ENCODE measurements at places on chromosomes 16 and 17. TPM values are rescaled to one million over a fixed set of nuclear protein-coding genes. Genes with fewer than 3 reads are reported as not detected.

The SULT1A4 gene
- 7.6 TPM for total RNA-seq

The INTS2 gene
- 20.8 TPM for total RNA-seq

The TOM1L2 gene
- total RNA-seq = 4.6 TPM

The PPP1R1B gene
- total RNA-seq = 15.5 TPM

The SOX8 gene
- 8.9 TPM for total RNA-seq

The RBFOX1 gene
- 2.0 TPM for total RNA-seq

The UBALD2 gene
- total RNA-seq = 25.8 TPM

The ASPHD1 gene
- 17.9 TPM for total RNA-seq

DNA sequence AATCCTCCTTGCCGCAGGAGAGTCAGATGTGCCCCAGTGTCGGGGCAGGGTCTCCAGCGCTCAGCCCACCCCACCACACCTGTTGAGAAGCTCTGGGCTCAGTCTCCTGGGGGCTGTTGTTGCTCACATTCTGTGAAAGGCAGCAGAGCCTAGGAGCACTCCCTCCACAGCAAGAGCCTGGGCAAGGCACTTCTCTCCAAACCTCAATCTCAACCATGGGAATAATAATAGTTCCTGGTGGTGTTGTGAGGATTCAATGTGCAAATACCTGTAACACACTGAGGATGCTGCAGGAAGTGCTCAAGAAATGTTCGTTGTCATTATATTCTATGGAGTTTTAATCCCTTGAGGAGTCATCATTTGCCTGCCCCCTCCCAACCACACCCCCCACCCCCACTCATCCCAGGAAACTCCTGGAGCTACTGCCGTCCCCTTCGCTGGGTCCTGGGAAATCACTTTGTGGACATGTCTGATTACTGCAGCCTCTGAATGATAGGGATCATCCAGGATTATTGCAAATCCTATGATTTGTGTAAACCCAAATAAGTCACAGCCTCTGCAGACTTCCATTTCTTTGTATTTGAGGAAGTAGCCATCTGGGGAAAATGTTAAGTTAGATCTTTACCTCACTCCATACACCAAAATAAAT is 61.5 kb downstream of the CCT6B start:
- DNase-seq = peak; percentile 23

- no peak for DNase-seq
Observed at GRCh38 chr16:9016824-9017223, 53.1 kb upstream of the USP7 start.

DNA sequence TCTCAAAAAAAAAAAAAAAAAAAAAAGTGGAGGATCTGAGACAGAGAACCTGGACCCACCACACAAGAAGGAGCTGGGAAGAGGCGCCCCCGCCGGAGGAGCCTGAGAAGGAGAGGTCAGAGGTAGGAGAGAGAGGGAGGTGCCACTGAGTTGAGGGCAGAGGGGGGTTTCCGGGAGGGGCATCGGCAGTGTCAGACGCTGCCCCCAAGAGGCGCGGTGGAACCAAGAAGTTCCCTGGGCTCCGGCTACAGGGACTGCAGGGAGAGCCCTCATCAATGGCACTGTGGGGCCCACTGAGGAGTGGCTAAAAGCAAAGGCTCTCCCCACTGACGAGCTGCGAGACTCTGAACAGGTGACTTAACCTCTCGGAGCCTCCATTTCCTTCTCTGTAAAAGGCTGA is 4.2 kb downstream of the CCDC42 start:
- DNase-seq = peak; percentile 89

- DNase-seq = no peak
Observed at GRCh38 chr17:19380481-19381301, 2.4 kb downstream of the MAPK7 start.

DNA sequence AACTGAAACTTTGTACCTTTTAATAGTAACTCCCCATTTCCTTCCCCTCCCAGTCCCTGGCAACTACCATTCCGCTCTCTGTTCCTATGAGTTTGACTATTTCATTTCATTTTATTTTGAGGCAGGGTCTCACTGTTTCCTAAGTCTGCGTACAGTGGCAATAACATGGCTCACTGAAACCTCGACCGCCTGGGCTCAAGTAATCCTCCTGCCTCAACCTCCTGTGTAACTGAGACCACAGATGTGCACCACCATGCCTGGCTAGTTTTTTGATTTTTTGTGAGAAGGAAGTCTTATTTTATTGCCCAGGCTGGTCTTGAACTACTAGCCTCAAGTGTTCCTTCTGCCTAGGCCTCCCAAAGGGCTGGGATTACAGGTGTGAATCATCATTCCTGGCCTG is 808.1 kb downstream of the CDH11 start:
- DNase-seq = no peak

- peak; percentile 88 for DNase-seq
Observed at GRCh38 chr17:47698749-47699535, 5.0 kb downstream of the TBKBP1 start.

- no peak for DNase-seq
Observed at GRCh38 chr17:59558953-59559352, 6.5 kb upstream of the DHX40 start.

GRCh38 chr17:81487487-81488275 is 24.9 kb downstream of the ACTG1 start:
- peak; percentile 81 for DNase-seq

- no peak for DNase-seq
Observed at GRCh38 chr17:68178831-68179230, 69.0 kb upstream of the AMZ2 start.

DNA sequence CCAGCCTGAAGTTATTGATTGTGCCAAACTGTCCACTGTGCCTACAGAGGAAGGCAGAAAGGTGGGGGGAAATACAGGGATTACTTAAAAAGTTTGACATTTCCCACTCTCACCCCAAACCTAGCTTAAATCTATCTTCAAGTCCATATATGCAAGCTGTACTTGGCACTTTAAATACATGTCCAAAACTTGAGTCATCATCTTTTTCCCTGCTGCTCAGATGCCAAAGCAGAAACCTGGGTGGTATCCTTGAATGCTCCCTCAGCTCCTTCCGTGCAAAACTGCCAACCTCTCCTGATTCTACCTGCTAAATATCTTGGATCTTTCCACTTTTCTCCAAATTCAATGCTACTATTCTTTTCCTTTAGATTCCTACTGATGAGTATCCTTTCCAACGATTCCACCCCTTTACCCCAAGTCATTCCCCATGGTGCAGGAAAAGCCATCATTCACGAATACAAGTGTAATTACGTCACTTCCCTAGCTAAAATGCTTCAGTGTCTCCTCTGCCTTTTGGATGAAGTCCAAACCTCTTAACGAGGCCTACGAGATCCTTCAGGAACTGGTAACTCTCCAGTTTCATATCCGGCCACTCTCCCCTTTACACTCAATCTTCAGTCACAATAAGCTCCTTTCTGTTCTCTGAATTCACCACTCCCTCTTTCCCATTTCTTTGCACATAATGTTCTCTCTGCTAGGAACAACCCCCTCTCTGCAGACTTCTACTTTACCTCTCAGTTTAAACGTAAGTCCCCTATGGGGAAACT is 9.3 kb downstream of the BECN1 start:
- no peak for DNase-seq

DNA sequence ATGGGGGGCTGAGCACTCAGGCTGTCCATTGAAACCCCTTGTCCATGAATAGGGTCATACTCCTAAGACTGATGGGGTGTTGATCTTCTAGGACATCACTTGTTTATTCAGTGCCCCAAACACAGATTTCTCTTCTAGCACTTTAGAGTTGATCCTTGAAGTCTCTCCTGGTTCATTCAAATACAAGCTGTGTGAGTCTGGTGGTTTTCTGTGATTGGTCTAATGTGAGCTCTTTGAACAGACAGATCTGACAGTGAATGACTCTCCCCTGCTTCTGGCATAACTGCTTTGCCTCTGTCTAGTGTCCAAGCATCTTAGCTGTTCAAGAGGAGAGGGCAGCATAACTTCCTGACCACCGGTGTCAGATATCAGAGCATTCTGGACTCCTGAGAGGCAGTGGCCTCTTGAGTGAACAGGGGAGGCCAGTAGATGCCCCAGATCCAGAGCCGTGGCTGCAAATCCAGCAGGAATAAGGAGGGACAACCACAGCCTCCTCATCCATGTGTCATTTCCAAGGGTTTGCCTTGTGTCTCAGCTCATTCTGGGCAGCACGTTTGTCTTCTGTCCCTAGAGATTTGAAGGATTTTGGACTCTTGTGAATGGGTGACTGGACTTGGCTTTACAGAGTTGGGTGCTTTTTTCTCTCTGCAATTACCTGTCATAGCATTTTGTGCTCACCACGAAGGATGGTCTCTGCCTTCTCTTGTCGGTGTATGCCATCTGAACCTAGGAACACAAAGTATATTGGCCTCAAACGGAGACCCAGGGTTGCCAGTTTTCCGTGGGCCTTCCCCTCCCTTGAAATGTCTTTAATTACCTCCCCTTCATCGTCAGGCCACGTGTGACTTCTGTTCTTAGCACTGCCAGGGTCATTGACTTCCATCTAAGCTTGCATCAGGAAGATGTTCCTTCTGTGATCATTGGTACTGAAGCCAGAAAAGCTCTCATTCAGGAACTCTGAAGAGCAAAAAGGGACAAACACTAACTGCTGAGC is 13.9 kb upstream of the CLEC18C start:
- no peak for DNase-seq

GRCh38 chr16:30722916-30723315 is 23.9 kb downstream of the SRCAP start:
- no peak for DNase-seq

DNA sequence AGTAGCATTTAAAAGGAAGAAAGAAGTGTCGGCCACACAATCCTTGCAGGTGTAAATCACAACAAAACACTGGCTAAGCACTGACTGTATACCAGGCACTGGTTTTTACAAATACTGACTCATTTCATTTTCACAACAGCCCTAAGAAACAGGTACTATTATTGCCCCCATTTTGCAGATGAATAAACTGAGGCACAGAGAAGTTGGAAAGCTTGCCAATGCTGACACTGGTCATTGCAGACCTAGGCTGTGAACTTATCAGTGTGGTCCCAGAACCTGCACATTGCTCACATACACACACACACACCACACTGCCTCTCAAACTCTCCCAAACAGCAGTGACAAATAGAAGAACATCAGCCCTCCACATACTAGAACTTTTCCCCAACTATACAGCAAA is 37.6 kb downstream of the CDYL2 start:
- DNase-seq = no peak

DNA sequence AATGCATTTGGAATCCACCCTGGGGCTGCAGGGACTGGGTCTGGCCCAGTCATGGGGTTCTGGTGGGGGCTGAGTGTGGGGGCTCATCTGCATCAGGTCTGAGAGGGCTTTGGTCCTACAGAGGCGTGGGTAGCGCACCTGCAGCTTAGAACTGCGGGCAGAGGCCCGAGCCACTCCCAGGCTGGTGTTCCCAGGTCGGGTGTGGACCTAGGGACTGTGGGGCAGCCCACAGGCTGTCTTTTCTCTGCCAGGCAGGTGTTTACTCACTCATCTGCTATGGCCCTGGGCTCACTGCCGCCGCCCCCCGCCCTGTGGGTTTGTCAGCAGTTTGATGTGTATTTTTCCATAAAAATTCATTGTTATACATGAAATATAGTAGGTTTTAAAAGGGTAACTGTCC is 27.0 kb upstream of the DOC2B start:
- no peak for DNase-seq

DNA sequence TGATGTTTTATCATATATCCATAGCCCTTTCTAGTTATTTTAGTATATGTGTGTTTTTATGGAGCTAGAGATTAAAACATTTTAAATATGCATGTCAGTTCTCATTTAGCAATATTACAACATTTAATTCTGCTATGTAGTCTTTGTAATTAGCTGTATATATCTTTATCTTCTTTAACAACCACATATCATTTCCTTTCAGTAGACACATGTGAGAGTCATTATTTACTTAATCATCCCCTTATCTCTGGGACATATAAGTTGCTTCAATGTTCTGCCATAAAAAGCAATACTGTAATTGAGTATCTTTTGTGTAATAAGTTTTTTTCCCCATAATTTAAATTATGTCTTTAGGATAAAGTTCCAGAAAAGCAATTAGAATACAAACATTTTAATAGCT is 52.0 kb upstream of the CLEC3A start:
- DNase-seq = no peak

DNA sequence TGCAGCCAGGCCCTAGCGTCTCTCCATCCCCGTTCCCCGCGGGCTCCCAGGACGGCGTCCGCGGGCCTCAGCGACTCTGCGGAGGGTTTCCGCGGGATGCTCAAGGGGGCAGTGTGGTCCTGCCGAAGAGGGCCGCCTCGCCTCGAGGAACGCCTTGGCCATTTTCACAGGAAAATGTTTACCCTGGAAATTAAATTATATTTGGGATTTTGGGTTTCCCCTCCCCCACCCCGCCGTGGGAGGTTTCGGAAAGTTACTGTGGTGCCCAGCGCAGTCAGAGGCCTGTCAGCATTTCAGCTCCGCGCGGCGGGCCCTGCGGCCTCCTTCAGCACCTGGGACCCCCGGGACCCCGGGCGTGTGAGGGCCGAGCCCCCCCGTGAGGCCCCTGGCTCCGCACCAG is 94.5 kb downstream of the PCTP start:
- peak; percentile 81 for DNase-seq

All from H9 (cell line).